Immature natural killer cell (primary cell): ENCODE measurements at places on chromosomes 3 and 15. TPM values are rescaled to one million over a fixed set of nuclear protein-coding genes. Genes with fewer than 3 reads are reported as not detected.

Gene CYP1A1
- not detected for polyA plus RNA-seq

Gene BCHE
- not detected for polyA plus RNA-seq

Gene CMTM7
- 28.2 TPM for polyA plus RNA-seq

Gene UBAP1L
- 0.53 TPM for polyA plus RNA-seq

Gene STARD5
- 1.7 TPM for polyA plus RNA-seq

Gene TICRR
- not detected for polyA plus RNA-seq

Gene MOBP
- polyA plus RNA-seq: not detected

Gene CFAP100
- polyA plus RNA-seq: not detected

Gene HMG20A
- polyA plus RNA-seq: 56.2 TPM

Gene SYNPR
- not detected for polyA plus RNA-seq

Gene KCNMB3
- 0.43 TPM for polyA plus RNA-seq

Gene C3orf22
- not detected for polyA plus RNA-seq

Gene IL12A
- polyA plus RNA-seq: 0.27 TPM

Gene ANKRD63
- not detected for polyA plus RNA-seq

Gene FAM3D
- not detected for polyA plus RNA-seq

Gene CKMT1A
- not detected for polyA plus RNA-seq

Gene LRRC58
- 5.0 TPM for polyA plus RNA-seq

Gene CYP8B1
- polyA plus RNA-seq: not detected

Gene PRR23B
- not detected for polyA plus RNA-seq

Gene C3orf80
- polyA plus RNA-seq: not detected
